ENCODE measurements at places on chromosomes 4 and X. TPM values are rescaled to one million over a fixed set of nuclear protein-coding genes. Genes with fewer than 3 reads are reported as not detected.

The EDNRA gene
- 0.55 TPM for total RNA-seq

DNA sequence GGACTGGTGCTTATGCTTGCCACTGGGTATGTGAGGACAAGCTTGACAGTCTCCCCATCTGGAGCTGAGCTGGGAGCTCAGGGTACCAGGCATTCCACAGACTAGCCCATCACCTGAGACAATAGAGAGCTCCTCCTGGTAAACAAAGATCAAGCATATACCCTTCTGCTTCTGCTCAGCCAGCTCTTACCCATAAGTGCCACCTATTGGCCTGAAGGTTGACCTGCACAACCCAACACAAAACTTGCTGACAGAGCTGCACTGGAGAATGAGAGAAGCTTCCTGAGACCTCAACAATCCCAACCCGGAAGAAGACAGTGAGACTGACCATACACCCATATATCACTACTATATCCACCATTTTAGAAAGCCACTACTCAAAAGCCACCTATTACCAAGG is 1049.2 kb upstream of the INTU start:
- no peak for DNase-seq

The SPOCK3 gene
- total RNA-seq: not detected

DNA sequence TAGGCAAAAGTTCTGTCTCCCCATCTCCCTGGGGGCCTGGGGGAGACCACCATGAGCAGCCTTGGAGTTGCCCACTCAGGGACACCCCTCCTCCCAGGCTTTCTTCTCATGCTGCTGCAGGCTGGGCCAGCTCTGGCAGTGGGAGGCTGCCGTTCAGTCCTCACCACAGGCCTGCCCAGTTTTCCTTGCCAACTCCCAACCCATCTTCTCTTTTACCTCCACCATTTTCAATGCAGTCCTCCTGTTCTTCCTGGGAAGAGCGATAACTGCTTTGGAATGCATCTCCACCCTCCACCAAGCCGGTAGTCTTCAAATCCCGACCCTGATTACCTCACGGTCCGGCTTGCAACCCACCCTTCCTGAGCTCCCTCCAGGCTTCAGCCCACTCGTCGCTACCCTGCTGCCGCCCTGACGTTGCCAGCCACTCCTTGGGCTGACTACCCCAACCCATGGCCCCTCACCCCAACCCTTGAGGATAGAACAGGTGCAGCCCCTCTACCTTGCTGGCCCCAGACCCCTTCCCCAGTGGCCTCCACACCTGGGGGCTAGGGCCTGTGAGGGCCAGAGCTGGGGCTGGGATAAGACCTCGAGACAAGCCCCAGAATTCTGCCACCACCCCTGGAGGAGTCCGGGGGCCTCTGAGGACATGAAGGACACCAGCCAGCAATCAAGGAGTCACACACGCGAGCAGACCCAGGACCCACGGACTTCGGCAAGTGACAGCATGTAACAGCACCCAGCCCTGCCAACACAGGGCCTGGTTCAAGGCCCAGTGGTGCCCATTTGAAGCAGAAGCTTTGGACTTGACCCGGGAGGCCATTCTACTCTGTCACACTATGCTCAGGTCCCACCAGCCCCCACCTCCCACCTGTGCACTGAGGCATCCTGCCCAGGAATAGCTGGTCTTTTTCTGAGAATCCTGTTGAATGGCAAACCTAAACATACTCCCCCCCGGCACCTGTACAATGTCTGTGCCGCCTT is 9.2 kb downstream of the WDR1 start:
- DNase-seq: no peak

DNA sequence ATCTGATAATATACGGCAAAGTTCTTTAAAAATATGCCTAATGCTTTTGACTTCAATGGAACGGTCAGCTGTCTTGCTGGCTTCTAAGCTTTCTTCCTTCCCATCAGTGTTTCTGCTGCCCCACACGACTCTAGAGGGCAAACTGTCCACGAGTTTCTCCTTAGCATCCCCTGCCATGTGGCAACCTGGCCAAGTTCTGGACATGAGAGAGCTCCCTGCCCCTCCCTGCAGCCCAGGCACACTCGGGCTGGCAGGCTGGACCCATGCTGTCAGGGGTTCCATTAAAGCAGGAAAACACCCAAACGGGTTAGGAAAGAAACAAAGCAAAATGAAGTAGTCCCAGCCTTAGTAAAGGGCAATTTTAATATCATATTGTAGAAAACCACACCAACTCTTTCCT is 38.8 kb downstream of the KDR start:
- DNase-seq: no peak

GRCh38 chrX:103253608-103254007 is 1.3 kb downstream of the TCEAL8 start:
- no peak for DNase-seq

Measured in transverse colon (tissue), 4 donors.